ENCODE measurements at places on chromosomes 3 and 15.
A peak's percentile ranks its signal among the peaks of the same experiment; 100 is the strongest.

GRCh38 chr3:8734137-8734878, 706 bp downstream of the CAV3 start:
- no peaks in the 10 kb centered on the region for H3K27me3 ChIP-seq
- peaks cover 3% of the 10 kb centered on the region for H3K4me1 ChIP-seq
- no peak for DNase-seq
- no peaks in the 10 kb centered on the region for H3K36me3 ChIP-seq
- H3K4me3 ChIP-seq: no peak overlapping the region
- no peak overlapping the region for H3K27ac ChIP-seq

- H3K4me1 ChIP-seq: peaks cover 22% of the 10 kb centered on the region
- peaks cover 10% of the 10 kb centered on the region for H3K27me3 ChIP-seq
- peak overlapping the region; percentile 99 for H3K27ac ChIP-seq
- H3K36me3 ChIP-seq: peaks cover 5% of the 10 kb centered on the region
Observed at GRCh38 chr3:10320320-10320677, 613 bp downstream of the SEC13 start.

- peak; percentile 96 for DNase-seq
- H3K4me3 ChIP-seq: peak overlapping the region; percentile 89
- H3K4me1 ChIP-seq: peaks cover 55% of the 10 kb centered on the region
- H3K27ac ChIP-seq: peak overlapping the region; percentile 98
- H3K36me3 ChIP-seq: peaks cover 1% of the 10 kb centered on the region
Observed at GRCh38 chr3:159765030-159765859, 223.4 kb upstream of the IL12A start.

DNA sequence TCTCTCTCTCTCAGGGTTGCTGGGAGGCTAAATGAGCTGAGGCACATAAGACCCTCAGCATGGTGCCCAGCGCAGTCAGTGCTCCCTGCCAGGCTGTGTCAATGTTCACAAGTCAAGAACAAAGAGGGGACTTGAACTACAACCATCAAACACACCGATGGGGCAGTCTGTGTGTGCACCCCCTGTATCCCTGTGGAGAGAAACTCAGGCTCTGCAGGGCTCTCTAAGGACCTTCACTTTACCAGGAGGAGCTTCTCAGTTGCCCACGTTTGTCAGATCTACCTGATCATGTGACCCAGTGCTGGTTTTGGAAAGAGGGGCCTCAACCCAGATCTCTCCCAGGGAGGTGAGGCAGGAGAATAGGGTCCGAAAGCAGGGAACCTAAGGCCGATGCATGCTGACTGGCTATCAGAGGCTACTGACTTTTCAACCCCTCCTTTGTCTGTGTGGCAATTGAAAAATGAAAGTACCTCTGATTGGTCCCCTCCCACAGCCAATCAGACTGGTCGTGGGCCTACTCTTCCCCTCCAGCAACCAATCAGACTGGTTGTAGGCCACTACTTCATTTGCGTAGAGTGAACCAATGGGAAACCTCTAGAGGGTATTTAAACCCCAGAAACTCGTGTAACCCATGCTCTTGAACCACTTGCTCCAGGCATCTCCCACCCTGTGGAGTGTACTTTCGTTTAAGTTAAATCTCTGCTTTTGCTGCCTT, 34.0 kb downstream of the RHCG start:
- H3K36me3 ChIP-seq: no peaks in the 10 kb centered on the region
- no peak overlapping the region for H3K4me3 ChIP-seq
- no peak overlapping the region for H3K27ac ChIP-seq

DNA sequence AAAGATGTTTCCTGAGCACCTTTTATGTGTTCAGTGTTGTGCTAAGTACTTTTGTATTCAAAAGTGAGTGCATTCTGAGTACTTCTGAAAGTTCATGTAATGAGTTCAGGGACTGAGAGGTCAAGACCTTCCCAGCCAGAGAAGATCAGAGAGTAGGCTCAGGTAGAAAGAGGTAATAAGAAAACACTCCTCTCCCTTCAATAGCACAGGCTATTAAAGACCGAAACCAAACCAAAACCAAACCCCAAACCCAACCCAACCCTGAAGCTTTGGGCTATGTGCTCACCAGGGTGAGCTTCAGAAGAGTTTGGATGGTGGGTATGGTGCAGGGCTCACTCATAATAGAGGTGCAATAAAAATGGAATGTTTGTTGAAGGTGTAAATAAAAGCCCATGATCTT, 76.7 kb upstream of the FAM3D start:
- H3K27me3 ChIP-seq: no peaks in the 10 kb centered on the region
- no peaks in the 10 kb centered on the region for H3K36me3 ChIP-seq
- no peaks in the 10 kb centered on the region for H3K4me1 ChIP-seq
- DNase-seq: no peak
- no peak overlapping the region for H3K27ac ChIP-seq
